ENCODE measurements at places on chromosomes 12 and 14.

DNA sequence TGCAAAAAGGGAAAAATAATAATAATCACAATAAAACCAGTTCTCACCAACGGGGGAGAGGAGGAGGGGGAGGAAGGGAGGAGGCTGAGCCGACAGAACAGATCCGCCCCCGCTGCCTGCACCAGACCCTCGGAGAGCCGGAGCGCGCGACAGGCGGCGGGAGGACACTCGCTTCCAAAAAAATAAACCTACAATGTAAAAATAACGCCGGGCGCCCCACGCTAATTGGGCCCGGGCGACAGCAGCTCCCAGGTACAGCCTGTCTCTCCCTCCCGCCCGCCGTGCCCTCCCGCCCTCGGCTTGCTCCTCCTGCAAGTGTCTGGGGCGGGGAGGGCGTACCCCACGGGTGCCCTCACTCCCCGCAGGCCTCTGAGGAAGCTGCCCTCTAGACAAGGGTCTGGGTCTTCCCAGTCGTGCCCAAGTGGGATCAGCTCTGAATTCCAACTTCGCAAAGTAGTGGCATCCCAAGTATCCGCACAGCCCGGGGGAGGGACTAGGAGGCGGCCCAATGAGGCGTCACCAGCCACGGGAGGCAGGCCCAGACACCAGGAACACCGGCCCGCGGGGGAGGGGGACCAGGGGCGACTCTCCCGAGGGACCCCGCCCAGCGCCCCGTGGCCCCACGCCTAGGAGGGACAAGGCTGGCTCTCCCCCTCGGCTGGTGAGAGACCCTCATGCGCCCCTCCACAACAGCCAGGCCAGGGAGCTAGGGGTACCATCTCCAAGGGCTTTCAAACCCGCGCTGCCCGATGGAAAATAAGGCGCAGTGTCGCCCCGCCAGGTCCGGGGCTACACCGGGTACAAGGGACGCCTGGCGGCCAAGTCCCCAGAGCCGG, 1.0 kb downstream of the NCOR2 start:
- peak; percentile 93 for DNase-seq

- peak; percentile 29 for DNase-seq
Observed at GRCh38 chr12:49233842-49234526, 30.9 kb upstream of the TUBA1C start.

- DNase-seq = no peak
Observed at GRCh38 chr14:85016496-85016895, 513.4 kb upstream of the FLRT2 start.

GRCh38 chr12:124612410-124612680, 44.9 kb upstream of the NCOR2 start:
- no peak for DNase-seq

- DNase-seq = no peak
Observed at GRCh38 chr12:52699960-52700359, 3.4 kb downstream of the KRT77 start.

DNA sequence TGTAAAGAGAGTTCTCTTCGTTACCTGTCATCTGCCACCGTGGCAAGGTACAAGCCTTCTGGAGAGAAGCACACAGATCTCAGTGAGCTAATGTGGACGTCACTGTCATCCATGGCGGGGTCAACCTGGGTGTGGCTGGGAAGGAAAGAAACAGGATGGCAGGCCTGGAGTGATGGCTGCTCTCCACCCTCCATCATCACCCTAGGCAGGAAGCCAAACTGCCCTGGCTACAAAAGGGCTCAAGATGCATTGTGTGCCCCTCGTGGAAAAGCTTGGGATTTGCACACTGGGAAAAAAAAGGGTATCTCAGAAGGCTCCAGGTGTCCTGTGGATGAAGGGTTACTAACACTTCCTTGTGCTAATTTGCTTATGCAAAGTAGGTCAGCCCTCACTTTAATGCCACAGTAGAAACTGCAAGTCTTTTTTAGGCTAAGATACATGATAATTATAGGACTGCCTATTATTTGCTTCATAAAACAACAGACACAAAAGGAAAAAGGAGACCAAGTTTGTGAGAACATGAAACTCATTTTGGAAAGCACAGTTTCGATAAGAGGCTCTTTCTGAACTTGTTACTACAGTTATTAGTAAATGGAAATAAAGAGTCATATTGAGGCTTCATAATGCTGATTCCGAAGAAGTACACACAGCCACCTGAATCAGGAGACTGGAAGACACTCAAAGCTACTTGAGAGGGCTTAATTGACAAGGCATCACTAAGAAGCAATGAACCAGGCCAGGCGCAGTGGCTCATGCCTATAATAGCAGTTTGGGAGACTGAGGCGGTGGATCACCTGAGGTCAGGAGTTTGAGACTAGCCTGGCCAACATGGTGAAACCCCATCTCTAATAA, 18.9 kb downstream of the RFC5 start:
- DNase-seq = no peak

DNA sequence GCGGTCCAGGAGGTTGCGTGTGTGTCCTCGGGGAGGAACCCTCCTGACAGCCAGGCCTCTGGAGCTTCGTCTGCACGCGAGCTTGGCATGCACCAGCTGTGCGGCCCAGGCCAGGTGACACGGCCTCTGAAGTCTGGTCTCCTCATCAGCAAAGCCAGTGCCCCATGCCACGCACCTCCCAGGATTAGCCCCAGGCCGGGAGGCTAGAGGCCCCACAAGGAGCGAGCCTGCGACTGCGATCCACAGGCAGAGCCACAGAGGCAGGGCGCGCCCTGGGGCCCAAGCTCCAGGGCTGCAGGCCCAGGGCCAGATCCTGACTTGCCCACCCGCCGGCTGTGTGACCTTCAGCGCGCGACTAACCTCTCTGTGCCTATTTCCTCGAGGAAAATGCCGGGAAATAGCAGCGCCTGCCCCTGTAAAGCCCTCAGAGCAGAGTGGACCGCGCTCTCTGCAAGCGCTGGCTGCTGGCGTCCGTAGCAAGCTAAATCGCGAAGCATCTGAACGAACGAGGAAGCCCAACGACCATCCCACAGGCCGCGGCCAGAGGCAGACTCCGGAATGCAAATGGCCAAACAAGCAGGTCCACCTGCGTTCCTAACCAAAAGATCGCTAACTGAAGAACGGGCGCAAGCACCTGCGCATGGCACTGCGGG, 492 bp upstream of the BTBD6 start:
- no peak for DNase-seq

DNA sequence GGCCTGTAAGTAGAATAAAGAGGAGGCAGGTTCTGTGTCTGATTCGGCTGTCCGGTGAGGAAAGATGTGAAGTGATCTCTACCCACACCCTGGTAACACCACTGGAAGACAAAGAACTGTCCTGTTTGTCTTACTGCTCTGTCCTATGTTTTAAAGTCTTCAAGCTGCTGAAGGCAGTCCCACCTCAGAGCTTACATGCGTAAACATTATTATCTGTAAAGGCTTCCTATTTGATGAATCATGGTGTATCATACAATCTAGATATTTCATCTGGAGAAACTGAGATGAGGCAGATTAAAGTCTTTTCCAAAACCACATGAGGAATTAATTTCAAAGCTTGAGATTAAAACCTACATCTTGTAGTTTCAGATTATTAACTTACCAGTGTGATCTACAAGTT, 427.6 kb downstream of the ZFP36L1 start:
- DNase-seq = no peak

GRCh38 chr14:89422181-89422951, 5.3 kb upstream of the FOXN3 start:
- DNase-seq = peak; percentile 63

All from Peyer's patch (tissue), 4 donors.